ENCODE measurements at places on chromosomes 5 and 9.

- DNase-seq, result no peak
These were observed 178.3 kb downstream of the AOPEP start for GRCh38 chr9:94904806-94905205.

DNA sequence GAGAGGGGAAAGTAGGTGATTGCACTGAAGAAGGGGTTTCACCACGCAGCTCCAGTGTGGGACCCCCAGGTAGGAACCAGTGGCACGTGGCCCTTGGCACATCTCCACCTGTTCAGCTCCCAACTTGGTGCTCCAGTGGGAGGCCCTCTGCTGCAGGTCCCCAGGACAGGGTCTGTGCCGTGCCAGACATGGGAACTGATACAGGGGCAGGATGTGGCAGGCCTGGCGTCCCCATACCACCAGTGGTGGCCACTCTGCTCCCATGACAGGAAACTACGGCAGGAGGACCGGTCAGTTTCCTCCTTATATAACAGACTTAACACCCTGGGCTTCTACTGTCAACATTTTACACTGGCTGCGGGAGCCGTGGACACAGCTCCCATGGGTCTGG lies 67.3 kb downstream of the PSMB7 start:
- no peak for DNase-seq

- no peak for DNase-seq
These were observed 141.9 kb downstream of the NPR3 start for GRCh38 chr5:32852976-32853375.

DNA sequence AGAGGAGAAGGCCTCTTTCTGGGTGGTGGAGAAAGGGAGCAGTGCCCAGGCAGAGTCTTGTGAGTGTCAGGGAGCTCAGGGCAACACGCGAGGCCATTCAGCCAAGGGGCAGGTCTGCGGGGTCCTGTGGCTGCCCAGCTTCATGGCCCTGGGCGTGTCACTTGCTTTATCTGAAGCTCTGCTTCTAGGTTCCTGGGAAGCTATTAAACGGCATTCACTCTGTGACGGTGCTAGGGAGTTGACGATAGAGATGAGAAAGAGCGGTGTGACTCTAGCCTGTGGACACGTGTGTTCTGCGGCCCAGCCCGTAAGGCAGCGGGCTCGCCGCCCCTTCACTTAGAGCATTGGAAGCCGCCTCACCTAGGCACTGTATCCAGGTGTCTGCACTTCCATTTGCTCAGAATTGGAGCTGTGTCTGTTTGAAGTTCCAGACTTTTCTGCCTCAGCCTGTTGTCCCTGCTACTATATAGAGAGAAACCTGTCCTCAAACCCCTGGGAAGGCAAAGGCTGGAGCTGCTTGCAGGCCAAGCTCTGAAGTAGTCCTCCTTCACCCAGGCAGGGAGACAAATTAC lies 88.3 kb downstream of the PHF2 start:
- no peak for DNase-seq

GRCh38 chr5:93578813-93579691 lies 2.0 kb downstream of the NR2F1-AS1 start:
- no peak for DNase-seq
